ENCODE measurements at places on chromosomes 16 and 17.

DNA sequence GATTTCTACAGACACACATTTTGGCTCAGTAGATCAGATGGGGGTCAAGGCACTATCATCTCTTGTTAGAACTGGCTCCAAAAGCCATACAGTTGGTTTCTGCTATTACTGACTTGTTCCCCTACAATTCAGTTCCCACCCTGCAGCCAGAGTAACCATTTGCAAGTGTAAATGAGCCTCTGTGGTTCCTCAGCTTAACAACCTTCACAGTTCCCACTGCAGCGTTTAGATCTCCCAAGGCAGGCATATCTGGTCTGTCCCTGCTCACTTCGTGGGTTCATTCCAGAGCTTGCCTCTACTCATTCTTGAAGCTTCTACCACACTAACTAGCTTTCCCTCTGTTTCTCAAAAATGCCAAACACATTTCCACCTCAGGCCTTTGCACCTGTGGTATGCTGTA, 186.1 kb downstream of the CBLN1 start:
- DNase-seq = no peak

GRCh38 chr16:81167851-81168250, 70.6 kb upstream of the BCO1 start:
- no peak for DNase-seq

DNA sequence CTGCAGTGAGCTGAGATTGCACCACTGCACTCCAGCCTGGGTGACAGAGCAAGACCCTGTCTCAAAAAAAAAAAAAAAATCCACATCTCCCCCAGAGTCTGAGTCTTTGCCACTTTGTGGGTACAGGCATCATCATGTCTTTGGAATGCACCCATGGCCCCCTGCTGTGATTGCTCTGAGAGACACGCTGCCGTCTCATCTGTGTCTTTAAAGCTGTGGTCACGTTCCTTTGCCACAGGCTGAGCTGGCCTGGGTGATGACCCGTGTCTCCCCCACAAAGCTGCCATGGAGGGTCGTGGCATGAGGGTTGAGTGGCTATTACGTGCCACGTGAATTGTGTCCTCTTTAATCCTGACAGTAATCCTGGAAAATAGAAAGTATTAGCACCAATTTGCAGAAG, 20.2 kb downstream of the CRISPLD2 start:
- no peak for DNase-seq

DNA sequence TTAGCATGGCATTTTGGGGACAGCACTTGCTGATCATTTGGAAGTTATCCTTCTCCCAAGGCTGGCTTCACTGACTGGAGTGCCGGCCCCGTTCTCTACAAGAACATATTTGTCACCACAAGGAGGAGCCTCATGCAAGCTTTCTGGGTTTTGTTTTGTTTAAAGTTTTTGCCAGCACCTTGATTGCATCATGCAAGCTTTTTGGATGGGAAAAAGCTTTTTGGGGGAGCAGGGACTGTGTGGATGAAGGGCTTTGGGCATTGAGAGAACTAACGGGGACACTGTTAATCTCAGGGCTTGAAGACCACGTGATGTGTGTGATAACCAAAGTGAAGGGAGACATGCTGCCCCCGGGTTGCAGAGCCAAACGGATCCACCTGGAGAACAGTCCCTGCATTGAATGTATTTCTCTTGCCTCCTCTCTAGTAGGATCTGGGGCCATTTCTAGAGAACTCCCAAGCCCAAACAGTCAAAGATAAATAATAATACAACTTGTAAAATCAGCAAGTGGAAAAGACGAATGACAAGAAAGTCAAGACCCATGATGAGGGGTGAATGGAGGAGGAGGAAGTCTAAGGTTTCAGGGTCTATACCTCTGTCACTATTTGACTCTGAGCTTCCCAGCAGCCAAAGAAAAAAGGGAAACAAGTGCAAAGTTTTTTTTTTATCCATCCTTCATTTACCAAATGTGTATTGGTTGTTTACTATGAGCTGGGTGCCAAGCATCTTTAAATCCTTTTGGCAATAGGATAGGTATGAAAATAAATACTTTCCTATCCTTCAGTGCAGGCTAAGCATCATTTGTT, 17.2 kb downstream of the TMEM114 start:
- no peak for DNase-seq

- no peak for DNase-seq
Measured at GRCh38 chr17:57284984-57285646, 28.8 kb downstream of the MSI2 start.

DNA sequence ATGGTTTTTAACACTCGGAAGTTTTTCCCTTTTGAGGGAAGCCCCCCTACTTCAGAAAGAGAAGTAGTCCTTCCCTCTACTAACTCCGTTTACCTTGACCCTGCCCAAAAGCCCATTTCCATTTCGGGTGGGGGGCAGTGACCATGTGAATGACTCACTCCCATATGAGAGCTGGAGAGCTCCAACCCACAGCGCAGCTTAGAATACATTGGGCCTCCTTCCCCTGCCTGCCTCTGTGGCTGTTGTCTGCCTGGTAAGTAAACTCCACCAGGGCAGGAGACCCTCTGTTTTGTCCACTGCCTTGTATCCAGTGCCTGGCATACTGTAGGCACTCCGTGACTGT, 985 bp downstream of the SGSM2 start:
- DNase-seq = no peak

DNA sequence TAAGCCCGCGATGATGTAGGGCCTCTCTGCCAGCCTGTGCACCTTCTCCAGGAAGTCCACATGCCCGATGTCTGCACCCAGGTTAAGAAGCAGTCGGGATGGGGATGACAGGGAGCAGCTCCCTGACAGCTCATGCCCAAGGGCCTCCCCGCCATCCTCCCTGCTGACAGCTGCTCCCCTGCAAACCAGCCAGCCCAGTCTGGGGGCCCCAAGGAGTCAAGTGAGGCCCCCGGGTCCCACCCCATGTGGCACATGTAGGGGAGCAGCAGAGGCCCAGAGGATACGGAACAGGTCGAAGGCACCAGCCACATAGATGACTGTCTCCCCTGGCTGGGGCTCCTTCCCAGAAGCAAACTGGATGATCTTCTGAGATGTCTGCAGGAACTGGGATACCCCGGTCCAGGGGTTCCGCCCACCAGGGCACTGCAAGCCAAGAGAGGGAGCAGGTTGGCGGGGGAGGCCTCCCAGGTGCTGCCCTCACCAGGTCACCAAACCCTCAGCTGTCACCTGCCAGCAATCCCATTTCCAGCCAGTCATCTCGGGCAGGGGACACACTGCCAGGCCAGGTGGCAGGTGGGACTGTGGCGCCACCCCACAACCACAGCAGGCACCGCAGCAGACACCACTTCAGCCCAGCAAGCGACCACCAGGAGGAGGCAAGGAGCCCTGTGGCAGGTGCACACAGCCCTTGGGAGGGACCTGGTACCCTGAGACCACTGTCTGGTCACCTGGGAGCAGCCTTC, 4.6 kb downstream of the PCYT2 start:
- no peak for DNase-seq

GRCh38 chr16:3198334-3199072, 10.5 kb downstream of the OR1F1 start:
- no peak for DNase-seq

- no peak for DNase-seq
Measured at GRCh38 chr16:21197112-21197511, 14.3 kb downstream of the ZP2 start.

DNA sequence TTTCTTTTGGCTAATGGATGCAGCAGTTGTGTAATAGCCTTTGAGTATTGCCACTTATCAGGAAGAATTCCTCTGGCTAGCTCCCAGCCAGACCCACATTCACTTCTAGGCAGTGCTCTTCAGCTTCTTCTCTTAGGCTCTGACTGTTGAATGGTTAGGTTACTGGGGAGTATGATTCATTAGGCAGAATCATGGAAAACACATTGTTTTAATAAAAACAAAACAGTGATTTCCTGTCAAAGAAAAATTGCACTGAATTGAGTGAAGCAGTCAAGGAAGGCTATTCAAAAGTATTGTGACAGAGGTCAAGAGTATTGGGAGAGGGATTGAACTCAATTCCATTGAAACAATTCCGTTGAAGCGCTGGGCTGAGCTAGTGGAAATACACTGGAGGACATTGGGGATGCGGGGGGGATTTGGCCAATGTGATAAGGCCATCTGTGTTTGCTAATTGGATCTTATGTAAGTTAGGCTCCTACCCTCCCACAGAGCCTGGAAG, 68.0 kb downstream of the CNTNAP4 start:
- DNase-seq = no peak

- DNase-seq = no peak
Measured at GRCh38 chr17:76972046-76972641, 103.9 kb downstream of the MGAT5B start.

- no peak for DNase-seq
Measured at GRCh38 chr17:76546556-76547182, 6.8 kb downstream of the PRCD start.

GRCh38 chr16:46882940-46883307, 1.2 kb upstream of the GPT2 start:
- DNase-seq = no peak

GRCh38 chr17:47808036-47808829, 13.4 kb downstream of the OSBPL7 start:
- DNase-seq = no peak

DNA sequence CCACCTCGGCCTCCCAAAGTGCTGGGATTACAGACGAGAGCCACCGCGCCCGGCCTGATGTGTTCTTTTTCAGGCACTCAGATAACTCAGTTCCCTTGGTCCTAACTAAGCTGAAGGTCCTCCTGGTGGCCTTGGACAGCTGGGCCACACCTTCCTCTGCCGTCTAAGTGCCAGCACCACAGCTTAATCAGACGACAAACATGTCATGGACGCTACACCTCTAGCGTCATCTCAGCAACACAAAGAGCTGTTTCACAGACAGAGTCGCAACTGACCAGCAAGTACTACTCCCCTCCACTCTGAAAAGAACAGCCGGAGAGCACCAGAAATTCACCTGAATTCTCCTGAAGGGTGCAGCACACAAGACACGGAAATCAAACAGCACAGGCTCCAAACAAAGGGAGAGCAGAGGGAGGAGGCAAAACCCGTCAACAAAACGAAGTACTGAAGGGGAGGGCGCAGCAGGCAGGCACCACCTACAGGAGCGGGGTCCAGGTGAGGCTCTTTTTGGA, 4.4 kb downstream of the TRAP1 start:
- DNase-seq = no peak

DNA sequence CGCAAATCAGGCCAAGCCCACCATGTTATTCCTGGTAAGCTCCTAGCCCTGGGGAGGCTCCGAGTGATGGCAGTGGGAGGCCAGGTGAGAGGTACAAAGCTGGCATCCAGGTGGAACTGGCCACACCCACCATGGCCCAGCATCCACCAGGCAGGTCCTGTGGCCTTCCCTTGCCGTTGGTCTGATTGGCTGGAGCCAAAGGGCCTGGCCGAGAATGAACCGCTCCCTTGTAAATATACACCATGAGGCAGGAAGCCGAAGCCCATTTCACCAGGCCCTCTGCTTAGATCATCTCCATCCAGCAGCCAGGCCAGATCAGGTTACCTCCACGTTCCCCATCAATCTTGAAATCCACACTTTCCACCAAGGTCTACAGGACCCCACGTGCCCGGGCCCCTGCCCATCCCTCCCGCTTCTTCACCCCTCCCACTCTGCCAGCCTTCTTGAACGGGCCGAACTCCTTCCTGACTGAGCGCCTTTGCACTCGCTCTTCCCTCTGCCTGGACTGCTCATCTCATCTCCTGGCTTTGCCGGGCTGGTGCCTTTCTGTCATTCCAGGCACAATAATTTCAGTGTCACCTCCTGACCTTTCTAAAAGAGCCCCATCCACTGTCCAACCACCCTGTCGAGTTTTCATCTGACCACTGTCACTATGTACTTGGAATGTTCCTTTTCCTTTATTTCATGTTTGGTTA, 5.8 kb downstream of the SOCS1 start:
- DNase-seq = no peak

All from activated CD4-positive, CD25-positive, alpha-beta regulatory T cell (primary cell).